ENCODE measurements at places on chromosomes 2 and 18.

DNA sequence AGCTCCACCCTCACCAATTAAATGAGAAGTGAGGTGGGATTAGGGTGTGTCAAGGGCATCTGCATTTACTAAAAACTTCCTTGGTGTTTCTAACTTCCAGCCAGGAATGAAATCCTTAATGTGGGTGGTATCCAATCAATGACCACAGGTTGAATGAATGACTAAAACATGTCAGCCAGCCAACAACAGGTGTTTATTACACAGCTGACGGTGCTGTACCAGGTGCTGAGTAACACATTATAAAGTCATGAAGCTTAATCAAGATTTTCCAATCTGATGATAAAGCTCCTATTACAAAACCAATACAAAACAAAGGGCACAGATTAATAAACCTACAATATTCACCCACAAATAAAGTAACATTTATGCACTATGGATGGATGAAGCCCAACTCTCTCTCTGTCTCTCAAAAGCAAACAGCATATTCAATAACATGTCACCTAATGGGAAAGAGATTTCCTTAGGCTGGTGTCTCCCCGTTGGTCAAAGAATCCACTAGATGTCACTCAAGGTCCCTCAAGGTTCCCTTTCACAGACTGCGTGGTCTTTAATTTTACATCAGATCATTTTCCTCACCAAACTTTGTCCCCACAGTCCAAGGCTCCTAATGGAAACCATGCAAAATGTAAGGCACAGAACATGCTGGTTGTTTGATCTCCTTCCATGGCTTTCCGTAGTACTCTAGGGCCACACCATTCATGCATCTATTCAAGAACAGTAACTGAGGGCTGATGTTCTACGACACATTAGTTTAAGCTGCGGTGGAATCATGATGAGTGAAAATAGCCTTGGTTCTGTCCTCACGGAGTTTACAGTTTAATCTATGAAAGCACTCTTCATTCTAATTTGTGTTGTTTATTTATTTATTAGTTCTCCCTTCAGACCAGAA is 6.4 kb upstream of the PTPN4 start:
- DNase-seq, result peak; percentile 34

- DNase-seq, result no peak
These were observed 16.5 kb downstream of the PARD3B start for GRCh38 chr2:204561771-204562170.

DNA sequence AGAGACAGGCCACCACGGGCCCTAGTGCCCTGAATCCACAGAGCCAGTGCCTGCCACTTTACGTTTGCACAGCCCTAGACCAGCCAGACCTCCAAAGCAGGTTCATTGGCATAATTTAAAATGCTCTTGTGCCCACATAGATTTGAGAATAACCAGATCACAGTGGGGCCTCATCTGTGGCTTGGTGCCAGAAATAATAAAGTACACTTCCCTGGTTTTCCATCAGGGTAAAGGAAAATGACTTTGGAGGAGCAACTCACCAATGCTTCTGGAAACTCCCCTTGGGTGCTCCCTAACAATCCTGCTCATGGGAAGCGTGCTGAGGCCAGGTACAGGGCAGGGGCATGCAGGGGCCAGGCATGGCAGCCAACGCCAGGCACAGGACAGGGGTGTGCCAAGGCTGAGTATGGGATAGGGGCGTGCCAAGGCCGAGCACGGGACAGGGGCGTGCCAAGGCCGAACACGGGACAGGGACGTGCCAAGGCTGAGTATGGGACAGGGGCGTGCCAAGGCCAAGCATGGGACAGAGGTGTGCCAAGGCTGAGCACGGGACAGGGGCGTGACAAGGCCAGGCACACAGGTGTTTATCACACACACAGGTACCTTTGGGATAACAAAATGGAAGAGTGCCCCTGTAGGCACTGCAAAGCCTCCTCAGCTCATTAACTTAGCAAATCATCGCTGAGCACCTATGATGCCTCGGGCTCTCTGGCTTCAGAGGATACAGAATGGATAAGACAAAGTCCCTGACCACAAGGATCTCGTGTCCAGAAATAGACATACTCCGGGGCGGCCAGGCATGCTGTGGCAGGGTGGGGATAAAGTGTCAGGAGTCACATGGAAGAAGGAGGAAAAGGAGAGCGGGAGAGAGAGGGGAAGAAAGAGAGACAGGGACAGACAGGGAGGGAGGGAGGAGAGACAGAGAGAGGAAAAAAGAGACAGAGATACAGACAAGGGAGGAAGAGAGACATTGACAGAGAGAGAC is 334.7 kb downstream of the EIPR1 start:
- no peak for DNase-seq

- no peak for DNase-seq
These were observed 14.2 kb downstream of the ACTG2 start for GRCh38 chr2:73906847-73907505.

Data from CD8-positive, alpha-beta T cell (primary cell).